Vagina (tissue), 2 donors: ENCODE measurements at places on chromosomes 3 and 15. TPM values are rescaled to one million over a fixed set of nuclear protein-coding genes. Genes with fewer than 3 reads are reported as not detected.

- no peaks in the 10 kb centered on the region for H3K4me1 ChIP-seq
- no peak overlapping the region for H3K27ac ChIP-seq
- no peak for DNase-seq
- H3K4me3 ChIP-seq = no peak overlapping the region
- no peaks in the 10 kb centered on the region for H3K27me3 ChIP-seq
- H3K36me3 ChIP-seq = no peaks in the 10 kb centered on the region
Measured at GRCh38 chr15:41125063-41125669, 9.1 kb upstream of the INO80 start.

GRCh38 chr3:178342111-178342510 lies 194.1 kb upstream of the KCNMB2 start:
- H3K27ac ChIP-seq = no peak overlapping the region
- no peaks in the 10 kb centered on the region for H3K27me3 ChIP-seq
- no peaks in the 10 kb centered on the region for H3K36me3 ChIP-seq
- no peak overlapping the region for H3K4me3 ChIP-seq
- H3K4me1 ChIP-seq = peaks cover 5% of the 10 kb centered on the region

DNA sequence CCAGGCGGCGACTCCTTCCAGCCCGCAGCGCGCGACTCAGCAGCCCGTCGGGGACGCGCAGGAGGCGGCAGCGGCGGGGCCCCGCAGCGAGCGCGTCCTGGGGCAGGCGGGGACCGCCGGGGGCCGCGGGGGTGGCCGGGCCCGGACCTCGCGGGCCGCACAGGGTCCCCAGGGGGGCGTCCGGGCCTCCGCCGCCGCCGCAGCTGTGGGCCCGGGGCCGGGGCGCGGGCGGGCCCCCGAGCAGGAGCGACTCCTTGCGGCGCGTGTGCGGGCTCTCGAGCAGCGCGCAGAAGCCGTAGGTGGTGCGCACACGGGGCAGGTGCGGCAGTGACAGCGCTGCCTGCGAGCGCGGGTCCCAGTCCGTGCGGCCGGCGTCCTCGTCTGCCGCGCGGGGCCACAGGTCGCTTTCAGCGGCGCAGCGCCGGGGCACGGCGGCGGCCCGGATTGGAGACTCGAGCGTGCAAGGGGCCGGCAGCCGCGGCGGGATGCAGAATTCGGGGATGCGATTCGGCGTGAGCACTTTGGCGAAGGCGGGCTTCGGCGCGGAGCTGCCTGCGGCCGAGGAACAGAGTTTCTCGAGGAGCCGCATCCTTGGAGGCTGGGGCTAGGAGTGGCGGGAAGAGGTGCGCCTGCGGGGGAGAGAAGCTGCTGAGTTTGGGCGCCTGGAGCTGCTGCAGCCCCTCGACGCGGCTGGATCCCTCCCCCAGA lies 535 bp downstream of the C2CD4B start:
- peaks cover 14% of the 10 kb centered on the region for H3K4me1 ChIP-seq
- peaks cover 12% of the 10 kb centered on the region for H3K27me3 ChIP-seq

DNA sequence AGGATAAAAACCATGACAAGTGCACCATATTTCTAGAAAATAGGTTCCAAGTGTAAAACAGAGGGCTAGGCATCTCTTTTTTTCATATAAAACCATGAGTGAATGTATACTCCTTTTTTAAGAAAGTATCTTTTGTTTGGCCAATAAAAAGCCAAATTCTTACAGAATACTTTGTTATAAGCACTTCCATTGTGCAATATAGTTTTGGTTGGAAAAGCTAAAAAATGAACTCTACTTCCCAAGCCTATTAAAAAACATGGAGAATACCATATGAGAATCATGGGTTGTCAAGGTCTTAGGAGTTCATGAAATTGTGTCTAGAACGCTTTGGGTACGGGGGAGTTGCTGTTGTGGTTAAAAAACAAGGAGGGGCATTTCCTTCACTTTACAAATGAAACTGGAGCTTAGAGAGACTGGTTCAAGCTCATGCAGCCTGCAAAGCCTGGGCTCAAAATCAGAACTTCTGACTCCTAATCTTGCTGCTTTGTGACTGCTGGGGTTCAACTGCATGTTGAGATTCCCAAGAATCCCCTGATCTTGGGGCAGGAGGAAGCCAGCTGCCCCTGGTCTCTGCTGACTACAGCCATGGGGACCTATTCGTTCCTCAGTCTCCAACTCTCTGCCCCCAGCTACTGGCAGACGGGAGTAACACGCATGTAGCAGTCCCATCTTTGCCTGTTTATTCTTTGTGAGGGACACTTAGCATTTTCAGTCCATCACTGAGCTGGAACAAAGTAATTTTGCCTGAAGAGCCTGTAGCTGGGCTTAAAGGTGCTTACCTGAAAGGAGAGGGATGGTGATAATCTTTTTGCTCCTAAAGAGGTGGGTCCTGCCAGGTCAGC lies 229.1 kb downstream of the CHST2 start:
- no peaks in the 10 kb centered on the region for H3K36me3 ChIP-seq
- H3K4me1 ChIP-seq = no peaks in the 10 kb centered on the region

Gene CLRN1
- not detected for total RNA-seq

Gene APBA2
- total RNA-seq = 19.6 TPM
